ENCODE measurements at places on chromosomes 1 and 21.

- DNase-seq = peak; percentile 38
Observed at GRCh38 chr1:171279678-171280077, 31.4 kb downstream of the FMO1 start.

DNA sequence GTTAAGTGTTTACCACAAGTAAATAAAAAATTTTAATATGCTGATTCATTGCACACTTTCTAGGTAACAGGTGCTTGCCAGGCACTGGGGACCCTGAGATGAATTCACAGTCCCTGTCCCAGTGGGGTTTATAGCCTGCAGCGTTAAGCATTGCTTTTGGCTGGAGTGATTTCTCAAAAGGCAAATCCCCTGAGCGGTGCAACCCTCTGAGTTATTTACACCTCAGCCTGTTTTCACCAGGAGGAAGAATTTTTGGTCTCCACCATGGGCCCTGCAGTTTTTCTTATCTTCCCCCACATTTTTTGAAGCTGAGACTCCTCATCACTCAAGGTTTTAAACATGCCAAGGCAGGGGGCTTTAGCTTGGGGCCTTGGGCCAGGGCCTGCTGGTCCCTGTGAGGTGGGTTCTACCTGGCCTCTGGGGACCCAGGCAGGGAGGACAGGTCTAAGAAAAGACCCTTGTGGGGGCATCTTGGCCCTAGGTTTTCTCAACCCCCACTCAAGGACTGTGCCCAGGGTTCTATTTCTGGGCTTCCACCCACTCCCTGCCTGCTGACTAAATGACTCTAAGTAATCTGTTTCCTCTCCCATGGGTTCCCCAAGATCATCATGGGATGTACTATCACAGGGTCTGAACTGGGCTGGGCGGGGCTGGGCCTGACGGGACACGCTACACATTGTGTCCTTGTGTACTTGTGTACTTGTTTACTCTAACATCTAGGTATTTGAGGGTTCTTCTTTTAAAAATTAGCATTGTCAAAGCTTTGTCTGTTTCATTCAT is 10.2 kb upstream of the CHIT1 start:
- no peak for DNase-seq

DNA sequence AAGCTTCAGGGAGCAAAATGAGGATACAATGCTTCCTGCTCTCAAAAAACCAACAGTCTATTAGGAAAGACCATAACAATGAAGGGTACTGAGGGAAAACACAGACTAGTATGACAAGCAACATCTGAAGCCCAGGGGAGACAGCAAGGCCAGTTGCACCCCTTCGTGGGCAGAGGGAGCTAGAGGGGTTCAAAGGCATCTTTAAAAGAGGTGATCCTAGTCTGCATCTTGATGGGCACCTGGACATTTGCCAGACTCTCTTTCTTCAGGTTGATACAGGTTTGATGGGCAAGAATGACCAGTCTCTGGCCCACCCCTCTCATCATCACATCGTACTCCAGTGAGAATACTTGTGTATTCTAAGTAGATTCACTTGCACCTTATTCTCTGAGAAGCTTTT is 177.7 kb downstream of the VAV3 start:
- DNase-seq = no peak

DNA sequence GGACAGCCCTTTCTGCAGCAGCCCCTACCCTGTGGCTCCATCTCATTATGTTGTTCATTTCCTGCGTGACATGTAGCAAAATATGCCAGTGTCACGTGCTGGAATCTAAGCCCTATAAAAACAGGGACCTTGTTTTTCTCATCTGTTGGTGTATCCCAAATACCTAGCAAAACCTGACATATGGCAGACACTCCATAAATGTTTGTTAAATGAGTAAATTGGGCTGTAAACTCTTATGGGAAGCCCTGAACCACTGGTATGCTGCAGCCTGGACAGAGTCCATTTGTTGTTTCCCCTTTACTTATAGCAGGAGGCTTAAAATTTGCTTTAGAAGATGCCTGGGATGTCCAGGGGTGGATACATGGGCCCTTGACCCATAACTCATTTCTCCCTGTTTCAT is 363.8 kb downstream of the NPHP4 start:
- no peak for DNase-seq

DNA sequence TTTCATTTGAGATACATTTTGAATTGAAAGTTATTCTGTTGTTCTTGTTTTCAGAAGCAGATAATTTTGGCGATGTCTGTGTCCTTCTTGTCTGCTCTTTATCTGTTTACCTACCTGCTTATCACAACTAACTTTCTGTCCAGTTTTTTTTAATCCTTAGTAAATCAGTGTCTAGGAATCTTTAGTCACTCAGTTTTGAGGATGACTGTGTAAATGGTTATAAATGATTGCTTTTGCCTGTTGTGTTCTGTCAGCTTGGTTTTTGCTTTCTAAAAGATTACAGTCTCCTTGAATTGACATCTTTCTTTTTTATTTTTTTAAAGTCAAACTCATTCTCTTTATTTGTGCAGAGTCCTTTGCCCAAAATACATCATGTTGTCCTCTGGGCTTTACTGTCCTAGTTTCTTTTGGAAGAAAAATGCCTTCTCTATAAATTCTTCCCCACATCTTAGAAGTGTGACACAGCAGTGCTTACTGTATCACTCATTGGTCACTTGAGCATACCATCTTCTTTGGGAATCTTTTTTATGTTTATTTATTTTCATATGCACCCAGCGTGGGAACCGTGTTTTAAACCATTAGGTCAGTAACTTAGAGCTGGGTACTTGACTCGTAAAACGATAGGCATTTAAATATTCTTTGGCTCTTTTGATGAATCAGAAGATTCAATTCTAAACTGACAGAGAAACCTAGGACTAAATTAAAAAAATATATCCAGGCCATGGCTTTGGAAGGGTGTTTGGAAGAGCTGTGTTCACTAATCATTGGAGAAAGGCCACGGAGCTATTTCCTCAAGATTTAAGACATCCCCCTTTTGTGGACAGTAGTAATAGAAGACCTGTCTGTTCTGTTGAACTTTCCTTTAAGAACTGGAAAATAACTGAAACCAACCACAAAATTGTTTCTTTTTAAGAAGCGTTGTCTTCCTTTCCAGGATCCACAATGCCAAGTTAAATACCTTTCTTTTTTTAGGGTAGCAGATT is 20.9 kb downstream of the LAMC1 start:
- DNase-seq = no peak

- DNase-seq = no peak
Observed at GRCh38 chr21:37461479-37461878, 94.9 kb downstream of the DYRK1A start.

- DNase-seq = no peak
Observed at GRCh38 chr21:41597811-41598231, 89.9 kb upstream of the TMPRSS2 start.

DNA sequence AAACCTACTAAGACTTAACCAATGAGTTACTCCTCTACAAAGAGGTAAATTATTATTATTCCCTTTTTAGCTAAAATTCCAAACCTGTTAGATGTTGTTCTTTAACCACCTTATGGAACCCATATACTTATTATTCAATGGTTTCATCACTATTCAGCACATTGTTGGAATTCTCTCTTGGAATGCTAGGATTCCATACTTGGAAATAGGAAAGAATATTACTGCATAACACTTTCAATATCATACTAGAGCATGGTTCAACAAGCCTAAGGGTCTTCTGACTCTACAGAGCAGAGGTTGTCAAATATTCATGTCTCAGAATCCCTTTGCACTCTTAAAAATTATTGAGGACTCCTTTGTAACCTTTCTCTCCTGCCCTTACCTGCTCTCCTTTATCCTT is 69.4 kb downstream of the DEGS1 start:
- no peak for DNase-seq

- no peak for DNase-seq
Observed at GRCh38 chr1:170481000-170481399, 51.0 kb upstream of the GORAB start.

DNA sequence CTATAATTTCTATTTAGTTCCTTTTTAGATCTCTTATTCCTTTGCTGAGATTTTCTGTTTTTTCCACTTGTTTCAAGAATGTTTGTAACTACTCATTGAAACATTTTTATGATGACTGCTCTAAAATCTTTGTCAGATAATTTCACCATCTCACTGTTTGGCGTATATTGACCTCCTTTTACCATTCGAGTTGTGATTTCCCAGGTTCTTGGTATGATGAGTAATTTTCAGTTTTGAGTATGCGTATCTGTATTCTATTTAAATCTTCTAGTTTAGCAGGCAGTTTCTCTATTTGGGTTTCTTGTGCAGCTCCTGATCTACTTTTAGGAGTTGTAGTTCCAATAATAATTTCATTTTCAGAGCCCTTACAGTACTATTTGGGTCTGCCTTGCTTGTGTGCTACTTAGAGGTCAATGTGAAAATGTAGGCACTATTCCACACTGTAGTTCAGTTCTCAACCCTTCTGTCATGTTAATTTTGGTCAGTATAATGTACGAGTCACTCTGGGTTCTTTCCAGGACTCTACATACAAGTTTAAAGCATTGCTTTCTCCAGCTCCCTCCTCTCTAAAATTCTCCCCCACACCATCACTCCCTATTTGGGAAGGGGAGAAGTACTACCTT is 115.5 kb downstream of the ACBD6 start:
- no peak for DNase-seq

GRCh38 chr1:244087611-244088010 is 36.5 kb downstream of the ZBTB18 start:
- DNase-seq = no peak
